NCI-H446 treated with DMSO at 0.1 percent for 48 hours (cell line): ENCODE measurements at places on chromosomes 13 and 19.

GRCh38 chr13:45068036-45069001, 52.0 kb upstream of the GTF2F2 start:
- no peak for DNase-seq

GRCh38 chr13:114142640-114143490, 10.4 kb upstream of the RASA3 start:
- no peak for DNase-seq

DNA sequence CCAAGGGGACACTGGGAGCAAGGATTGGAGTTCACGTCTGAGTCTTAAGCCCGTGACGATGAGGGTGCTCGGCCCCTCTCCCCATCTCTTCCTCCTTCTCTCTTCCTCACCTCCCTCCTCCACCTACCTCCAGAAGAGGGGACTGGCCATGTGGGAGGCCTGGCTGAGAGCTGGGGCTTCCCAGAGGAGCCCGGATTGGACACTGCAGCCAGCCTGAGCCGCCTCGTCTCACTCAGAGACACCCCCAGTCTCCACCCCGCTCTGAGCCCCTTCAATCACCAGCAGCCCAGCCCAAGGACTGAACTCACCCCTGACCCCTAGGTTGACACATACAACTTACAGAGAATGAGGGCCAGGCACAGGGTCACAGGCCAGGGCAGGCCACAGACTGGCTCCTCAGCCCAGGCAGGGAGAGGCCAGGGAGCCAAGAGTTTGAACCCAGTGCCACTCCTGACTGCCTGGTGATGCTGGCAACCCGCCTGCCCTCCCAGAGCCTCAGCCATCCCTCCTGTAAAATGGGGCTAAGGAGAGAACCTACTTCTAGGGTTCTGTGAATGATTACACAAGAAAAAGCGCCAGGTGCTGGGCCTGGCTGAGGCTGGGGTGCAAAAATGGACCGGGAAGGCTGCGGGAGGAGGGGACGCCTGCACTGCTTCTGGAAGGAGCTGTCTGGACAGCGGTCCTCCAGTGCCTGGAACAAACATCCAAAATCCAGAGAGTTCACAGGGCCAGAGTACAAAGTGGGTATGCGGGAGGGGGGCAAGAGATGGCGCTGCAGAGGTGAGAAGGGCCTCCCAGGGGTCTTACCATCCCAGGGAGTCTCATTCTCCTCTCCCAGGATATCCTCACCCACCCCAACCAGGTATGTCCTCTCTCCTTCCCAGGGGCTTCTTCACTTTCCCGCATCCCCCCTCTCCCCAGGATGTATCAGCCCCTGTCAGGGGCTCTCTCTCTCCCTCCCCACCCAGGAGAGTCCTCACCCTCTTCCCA, 1.1 kb downstream of the CD79A start:
- DNase-seq: no peak

DNA sequence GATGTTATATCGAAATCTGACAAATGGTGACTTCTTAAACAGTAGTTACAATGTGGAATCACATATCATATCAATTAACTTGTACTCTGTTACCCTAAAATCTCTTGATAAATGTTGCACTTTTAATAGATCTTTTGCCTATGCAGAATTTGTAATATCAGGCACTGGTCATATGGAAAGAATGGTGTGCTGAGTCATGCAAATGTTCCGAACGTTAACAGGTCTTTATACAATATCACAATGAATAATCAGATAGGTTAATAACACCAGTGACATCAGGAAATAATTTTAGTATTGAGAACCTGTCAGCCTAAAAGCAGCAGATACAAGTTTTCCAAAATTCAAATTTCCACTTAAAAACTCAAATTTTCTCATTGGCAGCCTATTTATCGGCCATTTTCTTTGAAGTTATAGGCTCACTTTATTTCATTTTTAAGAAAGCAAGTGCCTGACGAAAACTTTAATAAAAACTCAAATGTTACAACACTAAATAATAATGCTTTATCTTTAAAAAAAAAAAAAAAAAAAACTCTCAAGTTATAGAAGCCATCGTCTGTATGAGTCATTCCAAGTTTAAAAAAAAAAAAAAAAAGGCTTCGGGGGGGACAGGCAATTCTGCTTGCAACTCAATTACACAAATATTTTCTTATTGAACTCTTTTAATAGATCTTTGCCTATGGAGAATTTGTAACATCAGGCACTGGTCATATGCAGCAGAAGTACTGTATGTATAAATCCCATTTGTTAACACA, 180.9 kb downstream of the DIAPH3 start:
- no peak for DNase-seq

DNA sequence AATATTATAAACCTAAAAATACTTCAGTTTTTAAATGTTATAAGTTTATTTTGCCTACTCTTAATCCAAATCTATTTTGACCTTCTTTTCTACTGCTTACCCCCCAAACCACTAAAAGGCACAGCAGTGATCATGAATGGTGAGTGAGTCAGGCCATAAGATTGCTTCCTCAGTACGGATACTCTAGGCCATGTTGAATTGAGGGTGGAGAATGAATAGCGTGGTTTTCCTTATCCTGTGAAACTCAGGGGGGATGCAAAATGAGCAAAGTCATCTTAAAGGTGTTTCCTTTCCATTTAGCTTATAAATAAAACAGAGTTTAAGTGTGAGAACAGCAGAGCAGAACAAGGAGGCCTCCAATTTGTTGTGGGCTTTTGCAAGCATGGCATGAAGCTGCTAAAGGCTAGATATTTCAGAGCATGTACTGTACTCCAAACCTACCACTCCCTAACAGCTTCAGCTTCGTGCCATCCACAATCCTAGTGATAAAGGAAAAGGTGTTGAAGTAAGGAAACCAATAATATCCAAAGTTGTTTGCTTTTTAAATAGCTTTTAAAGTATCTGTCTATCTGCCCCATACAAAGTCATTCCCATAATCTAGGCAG, 25.0 kb downstream of the SERPINE3 start:
- DNase-seq: no peak

GRCh38 chr19:6750062-6750461, 10.6 kb downstream of the TRIP10 start:
- DNase-seq: no peak

GRCh38 chr19:58218899-58219298, 9.8 kb upstream of the ZNF544 start:
- DNase-seq: no peak
